Chondrocyte (in vitro differentiated cells): ENCODE measurements at places on chromosomes 11 and 22. TPM values are rescaled to one million over a fixed set of nuclear protein-coding genes. Genes with fewer than 3 reads are reported as not detected.

- peak overlapping the region; percentile 0 for H3K4me3 ChIP-seq
- no peaks in the 10 kb centered on the region for H3K36me3 ChIP-seq
Measured at GRCh38 chr11:115939104-115939730, 435.0 kb upstream of the CADM1 start.

DNA sequence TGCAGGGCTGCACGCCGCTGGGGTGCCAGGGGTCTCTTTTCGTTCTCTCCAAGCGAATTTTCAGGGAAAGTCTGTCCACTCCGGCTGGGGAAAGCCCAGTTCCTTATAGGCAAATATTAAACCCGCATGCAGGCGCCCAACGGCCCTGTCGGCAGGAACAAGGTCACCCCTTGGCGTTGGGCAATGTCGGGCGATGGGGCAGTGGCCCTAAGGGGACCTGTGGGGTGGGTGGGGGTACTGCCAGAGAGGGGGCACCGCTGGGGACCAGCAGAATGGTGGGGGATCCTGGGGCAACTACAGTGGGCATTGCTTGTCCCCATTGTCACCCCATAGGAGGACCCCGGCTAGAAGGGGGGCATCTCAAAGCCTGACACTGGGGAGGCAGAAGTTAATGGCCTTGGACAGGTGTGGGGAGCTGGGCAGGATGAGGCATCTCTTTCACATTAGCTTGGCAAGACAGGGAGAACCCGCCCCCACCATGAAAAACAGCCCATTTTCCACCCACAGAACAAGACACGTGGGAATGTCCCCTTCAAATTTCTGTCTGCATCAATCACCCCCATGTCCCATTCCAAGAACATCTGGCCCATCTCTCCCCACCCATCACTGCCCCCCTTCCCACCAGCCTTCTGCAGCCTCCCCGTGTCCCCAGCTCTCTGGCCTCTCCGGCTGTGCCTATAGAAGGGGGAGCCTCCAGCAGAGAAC is 5.5 kb upstream of the IGF2 start:
- peaks cover 8% of the 10 kb centered on the region for H3K4me1 ChIP-seq
- no peak for DNase-seq
- H3K27me3 ChIP-seq = peaks cover 52% of the 10 kb centered on the region
- H3K36me3 ChIP-seq = no peaks in the 10 kb centered on the region

DNA sequence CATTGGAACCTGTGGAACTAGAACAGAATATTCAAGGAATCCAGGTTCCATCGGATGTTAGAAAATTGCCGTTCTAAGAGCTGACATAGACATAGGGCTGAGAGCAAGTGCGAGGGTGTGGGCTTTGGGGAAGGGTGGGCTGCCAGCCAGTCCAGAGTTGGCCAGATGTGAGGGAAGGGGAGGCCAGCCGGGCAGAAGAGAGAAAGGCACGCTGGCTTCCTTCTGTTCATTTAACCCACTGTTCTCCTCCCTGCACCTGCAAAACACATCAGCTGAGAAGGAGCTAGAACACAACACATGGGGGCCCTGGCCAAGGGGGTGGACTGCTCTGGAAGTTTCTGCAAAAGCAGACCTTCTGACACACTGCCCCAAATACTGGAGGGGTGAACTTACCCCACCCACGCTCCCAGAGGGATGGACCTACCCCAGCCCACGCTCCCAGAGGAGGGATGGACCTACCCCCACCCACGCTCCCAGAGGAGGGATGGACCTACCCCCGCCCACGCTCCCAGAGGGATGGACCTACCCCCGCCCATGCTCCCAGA is 98.0 kb downstream of the SHANK2 start:
- no peak overlapping the region for H3K4me3 ChIP-seq
- peaks cover 59% of the 10 kb centered on the region for H3K27me3 ChIP-seq
- peaks cover 3% of the 10 kb centered on the region for H3K36me3 ChIP-seq
- H3K4me1 ChIP-seq = peaks cover 10% of the 10 kb centered on the region
- H3K27ac ChIP-seq = no peak overlapping the region

The LMO1 gene
- not detected in 3 replicates for total RNA-seq

The CWF19L2 gene
- 7.9 to 12.0 TPM (median 8.0 TPM) in 3 replicates for total RNA-seq
